ENCODE measurements at places on chromosomes 6 and 20.
A peak's percentile ranks its signal among the peaks of the same experiment; 100 is the strongest.

DNA sequence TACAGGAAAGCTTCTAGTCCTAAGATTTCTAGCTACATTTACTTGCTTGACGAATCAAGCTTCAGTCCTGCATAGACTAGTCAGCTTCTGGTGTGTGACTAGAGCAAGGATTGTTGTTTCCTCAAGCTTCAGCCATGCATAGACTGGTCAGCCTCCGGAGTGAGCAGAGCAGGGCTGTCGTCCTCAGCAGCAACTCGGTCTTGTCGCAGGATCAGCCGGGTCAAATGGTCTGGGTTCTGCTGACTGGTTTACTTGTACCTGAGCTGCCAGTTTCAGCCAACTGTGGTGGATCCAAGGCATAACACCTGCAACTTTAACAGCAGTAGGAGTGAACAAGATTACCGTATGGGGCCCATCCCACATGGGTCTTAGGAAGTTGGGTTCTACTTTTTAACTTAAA, 10.8 kb upstream of the GMPR start:
- DNase-seq: no peak

GRCh38 chr6:110013386-110013785, 35.3 kb downstream of the GPR6 start:
- no peak for DNase-seq

GRCh38 chr6:32973144-32974015, 5.0 kb downstream of the BRD2 start:
- no peak for DNase-seq

GRCh38 chr6:38493931-38494547, 145.7 kb downstream of the BTBD9 start:
- DNase-seq: no peak

- DNase-seq: no peak
Measured at GRCh38 chr6:163122365-163122764, 292.2 kb upstream of the QKI start.

GRCh38 chr6:26270486-26270861, 94.5 kb upstream of the BTN3A2 start:
- no peak for DNase-seq

- DNase-seq: no peak
Measured at GRCh38 chr6:37696220-37696840, 1.4 kb downstream of the MDGA1 start.

- no peak for DNase-seq
Measured at GRCh38 chr6:31402324-31403282, 792 bp upstream of the MICA start.

DNA sequence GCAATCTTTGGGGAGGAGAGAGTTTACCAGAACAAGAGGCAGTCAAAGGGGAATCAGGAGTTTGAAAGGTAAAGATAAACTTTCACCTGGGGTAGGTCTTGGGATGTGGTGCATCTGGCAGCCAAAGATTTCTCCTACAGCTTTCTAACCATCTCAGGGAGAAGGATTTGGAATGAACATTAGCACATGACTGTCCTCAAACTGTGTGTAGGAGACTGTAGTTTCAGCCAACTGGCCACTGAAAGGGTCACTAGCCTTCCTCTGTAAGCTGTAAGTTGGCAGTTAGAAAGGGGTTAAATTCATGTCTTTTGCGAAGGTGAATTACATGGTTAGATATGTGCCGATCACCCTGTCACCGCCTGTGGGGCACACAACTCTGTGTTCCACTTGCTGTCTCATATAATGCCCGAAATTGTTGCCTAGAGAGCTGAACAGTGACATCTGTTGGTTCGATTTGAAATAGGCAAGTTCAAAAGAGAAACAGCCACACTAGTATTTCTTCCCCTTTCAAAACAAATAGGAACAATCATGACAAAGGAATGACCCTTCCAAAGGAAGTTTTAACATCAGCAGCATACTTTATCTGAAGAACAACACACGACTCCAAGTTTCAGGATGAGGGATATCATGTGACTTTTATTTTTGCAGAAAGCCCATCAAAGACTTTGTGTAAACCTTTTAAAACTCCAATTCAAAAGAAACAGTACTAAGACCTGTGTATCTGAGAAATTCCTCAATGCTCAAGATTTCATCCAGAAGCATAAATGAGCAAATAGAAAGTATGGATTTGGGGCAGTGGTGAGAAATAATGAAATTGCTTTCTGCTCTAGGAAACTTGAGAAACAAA, 1.1 kb upstream of the OPN5 start:
- DNase-seq: peak; percentile 26

DNA sequence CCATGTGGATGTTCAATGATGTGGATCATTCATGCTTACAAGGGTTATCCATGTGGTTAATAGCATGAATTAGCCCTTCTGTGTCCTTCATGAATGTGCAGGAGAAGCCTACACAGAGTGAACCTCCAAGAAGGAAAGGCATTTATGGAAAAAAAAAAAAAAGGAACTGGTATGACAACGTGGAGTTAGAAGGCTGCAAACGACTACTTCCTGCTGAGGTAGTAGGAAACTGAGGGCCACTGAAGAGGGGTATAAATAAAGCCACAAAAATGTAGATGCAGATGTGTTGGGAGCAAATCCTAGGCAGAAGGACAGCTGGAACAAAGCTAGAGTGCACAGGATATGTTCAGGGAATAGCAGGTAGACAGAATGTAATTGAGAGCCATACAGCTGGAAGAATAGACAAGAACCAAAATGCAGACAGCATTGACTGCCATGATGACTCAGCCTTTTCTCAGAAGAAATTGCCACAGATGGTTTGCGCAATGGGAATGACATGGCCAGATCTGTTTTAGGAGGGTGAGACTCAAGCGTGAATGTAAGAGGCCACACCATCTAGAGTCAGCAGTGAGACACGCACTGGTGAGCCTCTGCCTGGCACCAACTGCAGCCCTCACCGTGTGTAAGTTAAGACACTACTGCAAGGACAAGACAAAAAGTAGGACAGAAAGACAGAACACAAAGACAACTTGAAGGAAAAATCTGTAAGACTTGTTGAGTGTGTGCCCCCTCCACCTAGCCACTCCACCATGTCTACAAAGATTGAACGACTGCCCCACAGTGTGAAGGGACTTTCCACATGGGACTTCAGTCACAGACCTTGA, 79.8 kb downstream of the KIF13A start:
- DNase-seq: peak; percentile 95
